ENCODE measurements at places on chromosomes 2 and 18. TPM values are rescaled to one million over a fixed set of nuclear protein-coding genes. Genes with fewer than 3 reads are reported as not detected.

DNA sequence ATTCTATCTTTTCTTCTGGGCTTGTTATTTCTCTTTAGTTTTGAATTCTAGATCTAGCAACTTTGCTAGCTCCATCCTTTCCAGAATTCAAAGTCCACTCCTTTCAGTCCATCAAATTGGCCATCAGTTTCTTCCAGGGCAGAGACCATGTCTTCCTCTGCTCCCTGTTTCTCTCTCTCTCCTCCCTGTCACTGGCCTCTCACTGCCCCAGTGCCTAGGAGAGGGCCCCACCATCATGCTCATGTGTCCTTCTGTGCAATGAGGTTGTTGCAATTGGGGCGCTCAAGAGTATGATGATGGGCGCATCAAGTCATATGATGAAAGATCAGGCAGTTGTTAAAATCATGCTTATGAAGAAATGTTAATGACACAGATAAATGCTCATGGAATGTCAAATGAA lies 159.2 kb upstream of the HS6ST1 start:
- no peak overlapping the region for H3K27ac ChIP-seq
- no peak for DNase-seq
- no peaks in the 10 kb centered on the region for H3K27me3 ChIP-seq
- no peaks in the 10 kb centered on the region for H3K36me3 ChIP-seq
- H3K4me1 ChIP-seq, result no peaks in the 10 kb centered on the region
- no peak overlapping the region for H3K4me3 ChIP-seq

GRCh38 chr18:76522122-76522503 lies 27.1 kb upstream of the ZNF516 start:
- no peak for DNase-seq
- peaks cover 9% of the 10 kb centered on the region for H3K4me1 ChIP-seq
- no peaks in the 10 kb centered on the region for H3K36me3 ChIP-seq
- no peak overlapping the region for H3K27ac ChIP-seq

GRCh38 chr2:43227830-43228281 lies 1.4 kb upstream of the ZFP36L2 start:
- peak overlapping the region; percentile 99 for H3K27ac ChIP-seq
- H3K4me3 ChIP-seq, result peak overlapping the region; percentile 53
- H3K36me3 ChIP-seq, result peaks cover 8% of the 10 kb centered on the region
- DNase-seq, result no peak
- H3K4me1 ChIP-seq, result peaks cover 21% of the 10 kb centered on the region
- no peaks in the 10 kb centered on the region for H3K27me3 ChIP-seq

DNA sequence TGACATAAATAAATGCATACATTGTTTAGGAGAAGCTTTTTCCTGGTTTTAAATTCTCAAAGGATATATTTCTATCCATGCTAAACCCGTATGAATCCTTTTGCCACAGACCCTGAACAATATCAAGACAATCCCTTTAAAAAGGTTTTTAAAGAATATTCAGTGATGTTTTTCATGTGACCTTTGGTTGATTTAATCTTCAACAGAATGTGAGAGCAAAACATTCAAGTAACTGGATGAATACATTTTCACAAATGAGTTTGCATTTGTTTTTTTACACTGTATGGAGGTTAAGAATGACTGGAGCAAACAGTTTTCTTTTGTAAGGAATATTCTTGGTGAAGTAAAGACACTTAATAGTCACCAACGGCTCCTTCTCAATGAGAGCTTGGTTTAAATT lies 139.4 kb upstream of the CWC22 start:
- H3K27ac ChIP-seq, result no peak overlapping the region
- no peaks in the 10 kb centered on the region for H3K36me3 ChIP-seq
- H3K27me3 ChIP-seq, result no peaks in the 10 kb centered on the region
- no peaks in the 10 kb centered on the region for H3K4me1 ChIP-seq

DNA sequence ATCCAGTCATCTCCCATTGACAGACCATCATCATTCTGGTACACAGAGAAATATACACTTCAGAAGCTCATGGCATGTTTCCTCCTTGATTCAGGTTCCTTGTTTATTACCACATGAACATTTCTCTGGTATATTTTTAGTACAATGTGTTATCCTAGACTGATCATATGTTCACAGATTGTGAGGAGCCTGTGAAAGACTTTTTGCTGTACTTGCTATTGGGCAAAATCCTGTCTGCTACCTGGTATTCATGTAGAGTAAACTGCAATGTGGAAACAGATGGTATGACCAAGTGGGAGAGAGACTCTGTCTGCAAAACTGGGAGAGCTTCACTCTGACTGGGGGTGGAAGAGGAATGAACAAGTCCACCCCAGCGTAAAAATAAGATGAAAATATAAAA lies 657.2 kb downstream of the IRS1 start:
- no peak for DNase-seq
- no peaks in the 10 kb centered on the region for H3K27me3 ChIP-seq
- H3K36me3 ChIP-seq, result no peaks in the 10 kb centered on the region
- no peak overlapping the region for H3K27ac ChIP-seq

GRCh38 chr2:199838399-199838798 lies 12.6 kb downstream of the FTCDNL1 start:
- H3K4me3 ChIP-seq, result no peak overlapping the region
- no peak overlapping the region for H3K27ac ChIP-seq
- no peak for DNase-seq
- peaks cover 3% of the 10 kb centered on the region for H3K36me3 ChIP-seq
- no peaks in the 10 kb centered on the region for H3K4me1 ChIP-seq
- H3K27me3 ChIP-seq, result no peaks in the 10 kb centered on the region

DNA sequence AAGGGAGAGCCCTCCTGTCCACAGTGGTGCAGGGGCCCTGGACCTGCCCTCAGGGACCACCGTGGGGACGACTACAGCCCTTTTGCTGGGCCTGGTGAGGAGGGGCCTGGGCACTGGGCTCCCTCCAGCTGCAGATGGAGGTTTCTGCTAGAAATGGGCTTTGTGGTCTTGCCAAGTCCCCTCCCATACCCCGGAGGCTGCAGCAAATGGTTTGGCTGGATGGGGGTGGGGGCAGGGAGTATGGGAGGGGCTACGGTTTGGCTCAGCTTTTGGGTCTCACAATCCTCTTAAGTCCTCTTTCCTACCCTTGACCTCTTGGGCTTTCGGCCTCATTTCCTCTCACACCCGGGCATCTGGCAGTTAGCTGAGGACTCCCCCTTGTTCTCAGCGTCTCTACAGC lies 21.7 kb downstream of the TET3 start:
- DNase-seq, result peak; percentile 35
- H3K36me3 ChIP-seq, result no peaks in the 10 kb centered on the region
- H3K27me3 ChIP-seq, result no peaks in the 10 kb centered on the region
- peaks cover 33% of the 10 kb centered on the region for H3K4me1 ChIP-seq
- H3K4me3 ChIP-seq, result no peak overlapping the region

- H3K27ac ChIP-seq, result no peak overlapping the region
- H3K27me3 ChIP-seq, result no peaks in the 10 kb centered on the region
- no peak for DNase-seq
- no peak overlapping the region for H3K4me3 ChIP-seq
- no peaks in the 10 kb centered on the region for H3K4me1 ChIP-seq
Measured at GRCh38 chr2:65595630-65596029, 163.2 kb upstream of the SPRED2 start.

GRCh38 chr2:234699456-234699855 lies 202.6 kb upstream of the ARL4C start:
- no peaks in the 10 kb centered on the region for H3K4me1 ChIP-seq
- no peak overlapping the region for H3K27ac ChIP-seq
- no peak overlapping the region for H3K4me3 ChIP-seq
- DNase-seq, result no peak
- no peaks in the 10 kb centered on the region for H3K27me3 ChIP-seq
- H3K36me3 ChIP-seq, result no peaks in the 10 kb centered on the region

GRCh38 chr2:90207454-90208058 lies 1516.1 kb downstream of the RPIA start:
- no peaks in the 10 kb centered on the region for H3K4me1 ChIP-seq
- H3K4me3 ChIP-seq, result no peak overlapping the region
- H3K27me3 ChIP-seq, result no peaks in the 10 kb centered on the region
- H3K36me3 ChIP-seq, result no peaks in the 10 kb centered on the region

- peaks cover 7% of the 10 kb centered on the region for H3K27me3 ChIP-seq
- H3K27ac ChIP-seq, result no peak overlapping the region
- H3K4me3 ChIP-seq, result no peak overlapping the region
- H3K36me3 ChIP-seq, result no peaks in the 10 kb centered on the region
Measured at GRCh38 chr18:5195656-5196055, 1.4 kb downstream of the AKAIN1 start.

RAB10 gene
- 51.5 TPM for total RNA-seq

M1AP gene
- total RNA-seq, result under 0.01 TPM

DLGAP1 gene
- total RNA-seq, result 1.2 TPM

AMER3 gene
- total RNA-seq, result not detected

FSHR gene
- not detected for total RNA-seq

GRP gene
- total RNA-seq, result not detected

All from liver (tissue), 10 donors.